Substantia nigra (tissue), 51 donors: ENCODE measurements at places on chromosomes 2 and 18.

GRCh38 chr18:74342416-74343043 is 26.9 kb downstream of the C18orf63 start:
- no peak for DNase-seq

DNA sequence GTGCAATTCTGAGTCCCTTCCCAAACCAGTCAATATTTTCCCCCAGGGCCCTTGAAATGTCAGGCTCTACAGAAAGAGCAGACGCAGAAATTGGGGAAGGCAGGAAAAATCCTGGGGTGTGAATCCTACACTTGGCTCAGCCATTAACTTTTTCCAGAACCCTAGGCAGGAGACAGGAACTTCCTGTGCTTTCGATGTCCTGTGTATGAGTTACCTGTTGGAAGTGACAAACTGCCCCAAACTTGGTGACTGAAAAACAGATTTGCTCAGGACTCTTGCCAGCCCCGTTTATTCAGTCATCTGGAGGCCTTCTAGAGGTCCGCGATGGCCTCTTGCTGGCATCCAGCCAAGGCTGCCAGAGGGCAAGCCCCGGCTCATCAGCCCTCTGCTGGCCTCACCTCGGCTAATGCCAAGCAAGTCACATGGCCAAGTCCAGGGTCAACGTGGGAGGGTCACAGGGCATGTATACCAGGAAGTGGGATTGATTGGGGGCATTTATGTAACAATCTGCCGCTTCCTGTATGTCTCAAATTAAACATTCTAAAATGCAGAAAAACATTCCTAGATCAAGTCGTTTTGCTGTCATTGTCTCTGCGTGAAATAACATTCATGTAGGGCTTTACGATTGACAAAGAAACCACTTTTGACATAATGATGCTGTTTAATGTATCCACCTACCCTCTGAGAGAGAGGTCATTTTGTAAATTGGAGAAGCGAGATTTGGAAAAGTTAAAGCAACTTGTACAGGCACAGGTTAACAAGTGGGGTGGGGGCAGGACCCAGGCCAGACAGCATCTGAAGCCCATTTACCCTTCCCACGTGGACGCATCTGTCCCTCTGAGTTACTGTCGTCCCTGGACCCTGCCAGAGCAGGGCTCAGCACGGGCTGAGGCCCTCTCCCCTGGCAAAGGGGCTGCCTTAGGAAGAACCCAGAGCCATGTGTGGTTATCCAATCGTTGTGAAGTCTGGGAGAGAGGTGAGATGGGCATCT is 179.4 kb downstream of the INHBB start:
- DNase-seq: no peak

DNA sequence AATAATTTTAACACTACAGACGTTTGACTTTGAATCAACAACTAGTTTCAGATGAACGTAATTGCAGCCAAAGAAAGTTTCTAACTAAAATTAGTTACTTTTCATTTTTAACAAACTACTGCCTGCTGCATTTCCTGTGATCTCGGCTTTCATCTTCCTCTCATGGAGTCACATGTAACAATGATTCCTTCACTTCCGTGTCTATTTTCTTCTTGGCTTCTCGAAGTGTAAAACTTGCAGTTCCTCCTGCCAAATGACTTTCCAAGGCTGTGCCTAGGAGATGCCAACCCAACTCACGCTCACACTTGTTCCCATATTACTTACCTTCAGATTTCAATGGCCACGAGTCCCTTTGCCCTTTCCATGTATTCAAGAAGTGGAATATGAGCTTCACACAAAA is 1406.3 kb upstream of the CELF4 start:
- no peak for DNase-seq

GRCh38 chr2:23568626-23569190 is 183.7 kb downstream of the KLHL29 start:
- no peak for DNase-seq

GRCh38 chr2:107712857-107713256 is 113.8 kb upstream of the RGPD4 start:
- no peak for DNase-seq

DNA sequence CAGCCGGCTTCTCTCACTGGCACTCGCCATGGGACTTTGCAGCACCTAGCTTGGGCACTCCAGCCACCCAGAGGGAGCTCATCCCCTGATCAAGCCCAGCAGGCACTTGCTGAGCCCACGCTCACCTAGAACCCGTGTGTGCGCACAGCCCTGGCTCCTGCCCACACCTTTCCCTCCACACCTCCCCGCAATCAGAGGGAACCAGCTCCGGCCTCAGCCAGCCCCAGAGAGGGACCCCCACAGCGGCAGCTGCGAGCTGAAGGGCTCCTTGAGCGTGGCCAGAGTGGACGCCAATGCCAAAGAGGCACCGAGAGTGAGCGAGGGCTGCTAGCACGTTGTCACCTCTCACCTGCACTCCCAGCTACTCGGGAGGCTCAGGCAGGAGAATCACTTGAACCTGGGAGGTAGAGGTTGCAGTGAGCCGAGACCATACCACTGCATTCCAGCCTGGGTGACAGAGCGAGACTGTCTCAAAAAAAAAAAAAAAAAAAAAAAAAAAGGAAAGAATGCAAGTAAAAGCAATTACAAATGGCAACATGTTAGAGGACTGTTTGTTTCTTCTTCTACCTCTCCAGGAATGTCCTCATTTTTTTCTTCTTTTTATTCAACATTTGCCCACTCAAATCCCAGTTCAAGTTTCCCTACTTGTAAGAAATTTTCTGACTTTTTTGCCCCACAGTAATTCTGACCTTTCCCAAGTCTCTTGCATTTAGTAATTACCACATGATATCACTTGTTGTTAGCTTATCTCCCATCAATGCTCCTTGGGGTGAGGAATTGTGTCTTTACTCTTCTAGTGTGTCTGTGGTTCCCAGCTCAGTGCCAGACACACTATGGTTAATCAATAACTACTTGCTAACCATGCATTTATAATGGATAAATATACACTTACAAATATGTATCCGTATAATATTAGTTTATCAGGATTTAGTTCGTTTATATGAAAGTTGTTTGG is 40.6 kb upstream of the ST3GAL5 start:
- DNase-seq: no peak

DNA sequence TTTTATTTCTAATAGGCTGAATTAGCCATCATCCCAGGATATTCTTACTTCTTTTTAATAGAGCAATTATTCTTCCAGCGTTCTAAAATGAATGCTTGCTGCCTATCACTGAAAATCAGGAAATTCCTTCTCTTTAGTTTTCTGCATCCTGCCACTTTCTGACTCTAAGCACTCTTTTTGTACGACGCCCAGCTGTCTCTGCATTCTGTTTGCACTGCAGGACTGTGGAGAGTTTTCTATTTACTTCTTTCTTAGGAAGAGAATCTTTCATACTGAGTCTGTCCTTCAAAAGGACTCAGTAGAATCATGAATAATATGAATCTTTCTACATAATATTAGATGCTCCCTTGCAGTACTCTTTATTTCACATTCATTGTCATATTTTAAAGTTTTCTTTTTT is 360.4 kb upstream of the DSEL start:
- DNase-seq: no peak

DNA sequence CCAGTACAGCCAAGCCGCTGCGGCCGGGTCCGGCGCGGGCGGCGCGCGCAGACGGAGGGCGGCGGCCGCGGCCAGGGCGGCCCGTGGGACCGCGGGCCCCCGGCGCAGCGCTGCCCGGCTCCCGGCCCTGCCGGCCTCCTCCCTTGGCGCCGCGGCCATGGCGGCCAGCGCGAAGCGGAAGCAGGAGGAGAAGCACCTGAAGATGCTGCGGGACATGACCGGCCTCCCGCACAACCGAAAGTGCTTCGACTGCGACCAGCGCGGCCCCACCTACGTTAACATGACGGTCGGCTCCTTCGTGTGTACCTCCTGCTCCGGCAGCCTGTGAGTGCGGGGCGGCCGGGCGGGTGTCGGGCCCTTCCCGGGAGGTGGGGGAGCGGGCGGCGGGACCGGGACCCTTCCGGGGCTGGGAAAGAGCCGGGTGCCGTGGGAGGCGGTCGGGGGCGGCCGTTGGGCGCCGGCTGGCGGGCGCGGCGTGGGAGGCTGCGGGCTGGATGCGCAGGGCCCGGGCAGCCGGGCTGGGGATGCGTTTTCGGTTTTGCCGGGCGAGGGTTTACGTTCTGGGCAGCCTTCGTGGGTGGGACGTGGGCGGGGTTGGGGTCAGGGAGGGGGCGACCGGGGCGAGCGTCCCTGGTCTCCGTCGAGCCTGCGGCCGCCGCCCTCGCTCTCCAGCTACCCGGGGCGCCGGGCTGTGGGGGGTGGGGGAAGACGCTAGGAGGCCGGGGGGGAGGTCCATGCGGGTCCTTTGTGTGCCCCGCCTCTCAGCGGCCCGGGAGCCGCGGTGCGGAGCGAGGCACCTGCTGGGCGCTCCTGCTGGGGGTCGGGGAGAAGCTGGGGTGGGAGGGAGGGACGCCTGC is 537 bp downstream of the AGFG1 start:
- DNase-seq: no peak

DNA sequence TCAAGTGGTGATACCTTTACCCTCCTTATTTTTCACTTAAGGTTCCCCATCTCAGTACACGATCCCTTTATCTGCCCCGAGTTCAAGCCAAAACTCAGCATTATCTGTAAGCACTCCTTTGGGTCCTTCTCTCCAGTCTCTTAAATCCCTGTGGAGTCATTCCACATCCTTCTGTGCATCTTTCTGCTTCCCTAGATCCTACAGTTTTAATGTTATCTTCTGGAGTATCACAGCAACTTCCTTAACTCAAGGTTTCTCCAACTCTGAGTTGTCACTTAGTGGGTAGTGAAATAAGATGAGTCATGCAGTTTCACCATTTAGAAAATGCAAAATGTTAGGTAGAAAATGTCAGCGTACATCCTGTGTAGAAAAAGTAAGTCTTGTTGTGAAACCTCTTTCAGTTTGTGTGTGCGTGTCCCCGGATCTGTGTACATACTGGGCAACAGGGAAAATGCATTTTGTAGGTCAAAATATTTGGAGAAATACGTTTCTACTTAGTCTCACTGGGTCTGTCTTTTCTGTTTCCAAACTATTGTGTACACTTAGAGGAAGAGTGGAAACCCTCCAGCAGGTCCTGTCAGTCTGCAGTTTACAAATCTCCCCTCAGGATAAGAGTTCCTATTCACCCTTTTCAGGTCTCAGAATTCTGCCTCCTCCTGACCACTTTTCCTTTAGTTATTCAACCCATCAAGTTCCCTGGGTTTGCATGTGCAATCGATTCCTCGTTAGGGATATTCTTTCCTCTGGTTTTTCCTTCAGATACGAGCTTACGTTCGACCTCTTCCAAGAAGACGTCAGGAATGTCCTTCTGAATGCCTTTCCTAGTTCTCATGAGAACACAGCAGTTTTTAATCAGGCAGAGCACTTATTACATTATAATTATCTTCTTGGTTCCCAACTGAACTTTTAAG is 154.8 kb downstream of the TGIF1 start:
- DNase-seq: no peak

DNA sequence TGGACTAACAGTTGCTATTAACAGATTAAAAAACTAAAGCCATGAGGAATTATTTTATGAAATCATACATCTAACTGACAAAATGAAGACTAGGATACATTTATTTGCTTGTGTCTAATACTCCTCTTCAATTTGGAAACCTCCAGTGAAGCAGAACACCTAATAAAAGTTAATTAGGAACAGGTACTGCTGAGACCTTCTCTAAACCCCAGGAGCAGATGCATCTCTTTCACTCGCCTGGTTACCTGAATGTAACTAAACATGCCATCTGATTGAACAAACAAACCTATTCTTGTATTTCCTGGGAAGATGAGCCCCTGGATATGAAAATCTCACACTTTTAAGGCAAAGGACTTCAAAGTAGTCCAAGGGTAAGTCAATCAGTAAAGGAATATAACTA is 898.2 kb downstream of the NRXN1 start:
- no peak for DNase-seq

GRCh38 chr2:120832296-120833070 is 96.8 kb downstream of the GLI2 start:
- no peak for DNase-seq

GRCh38 chr2:69088466-69088865 is 75.5 kb downstream of the ANTXR1 start:
- DNase-seq: no peak

- no peak for DNase-seq
Observed at GRCh38 chr2:241454837-241455485, 53.4 kb downstream of the STK25 start.

DNA sequence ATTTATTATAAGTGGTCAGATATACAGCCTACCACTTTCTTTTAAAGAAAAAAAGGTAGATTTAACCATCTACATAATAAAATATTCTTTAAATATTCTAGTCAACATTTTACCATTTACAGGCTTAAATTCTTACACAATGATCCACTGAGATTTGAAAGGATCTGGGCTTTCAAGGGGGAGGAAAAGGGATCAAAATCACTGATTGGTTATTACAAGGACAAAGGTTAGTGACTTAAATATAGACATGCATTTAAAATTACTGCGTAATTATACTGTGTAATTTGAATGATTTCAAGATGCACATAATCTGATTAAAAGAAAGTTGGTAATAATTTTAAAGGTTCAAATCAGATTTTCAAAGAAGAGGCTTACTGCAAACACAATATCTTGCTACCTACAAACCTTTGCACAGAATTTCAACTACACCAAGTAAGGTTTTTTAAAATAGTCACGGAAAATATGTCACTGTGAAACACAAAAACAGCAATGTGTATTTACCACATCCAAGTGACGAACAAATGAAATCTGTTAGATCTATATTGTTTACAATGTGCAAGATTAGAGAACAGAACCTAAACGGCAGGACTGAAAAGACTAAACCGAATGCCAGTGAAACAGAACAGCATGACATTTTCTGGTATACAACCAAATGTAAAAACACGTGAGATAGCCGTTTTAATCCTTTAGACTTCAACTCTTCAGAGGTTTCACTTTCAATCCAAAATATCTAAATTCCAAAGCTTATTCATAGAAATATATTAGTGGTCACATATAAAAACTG is 40.8 kb downstream of the RTN4 start:
- no peak for DNase-seq

GRCh38 chr2:226048611-226049010 is 649.1 kb downstream of the NYAP2 start:
- no peak for DNase-seq

- no peak for DNase-seq
Observed at GRCh38 chr2:42124011-42124785, 45.0 kb upstream of the EML4 start.

GRCh38 chr2:43178602-43179542 is 47.5 kb downstream of the ZFP36L2 start:
- no peak for DNase-seq

GRCh38 chr18:181711-182110 is 23.4 kb downstream of the USP14 start:
- no peak for DNase-seq

GRCh38 chr2:177053038-177053437 is 159.6 kb upstream of the HNRNPA3 start:
- DNase-seq: no peak

DNA sequence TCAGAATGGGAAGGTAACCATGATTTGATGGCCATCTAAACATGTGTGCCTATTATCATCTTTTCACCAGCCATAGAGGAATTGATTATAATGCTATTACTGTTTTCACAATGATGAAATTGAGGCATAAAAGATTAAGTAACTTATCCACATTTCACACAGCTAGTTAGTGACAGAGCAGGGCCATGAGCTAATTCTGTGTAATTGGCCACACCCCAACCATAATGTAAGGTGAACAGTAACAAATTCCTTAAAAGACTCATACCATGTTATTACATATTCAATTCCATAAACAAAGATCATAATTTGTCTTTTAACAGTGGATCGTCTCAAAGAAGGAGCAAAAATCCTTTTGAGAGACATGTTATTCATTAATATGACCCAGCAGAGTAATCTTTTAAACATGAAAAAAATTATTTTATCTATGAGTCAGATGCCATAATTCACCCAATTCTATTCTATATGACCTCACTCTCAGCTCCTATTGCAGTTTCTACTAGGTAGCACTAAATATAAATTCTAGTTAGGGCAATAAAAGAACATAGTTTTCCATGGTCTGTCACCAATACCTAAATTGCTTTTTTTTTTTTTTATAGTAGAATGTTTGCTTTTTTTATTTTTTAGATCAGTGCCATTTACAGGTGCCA is 475.8 kb upstream of the SLC39A10 start:
- no peak for DNase-seq
